AG10803 (cell line): ENCODE measurements at places on chromosomes 3 and 15.

DNA sequence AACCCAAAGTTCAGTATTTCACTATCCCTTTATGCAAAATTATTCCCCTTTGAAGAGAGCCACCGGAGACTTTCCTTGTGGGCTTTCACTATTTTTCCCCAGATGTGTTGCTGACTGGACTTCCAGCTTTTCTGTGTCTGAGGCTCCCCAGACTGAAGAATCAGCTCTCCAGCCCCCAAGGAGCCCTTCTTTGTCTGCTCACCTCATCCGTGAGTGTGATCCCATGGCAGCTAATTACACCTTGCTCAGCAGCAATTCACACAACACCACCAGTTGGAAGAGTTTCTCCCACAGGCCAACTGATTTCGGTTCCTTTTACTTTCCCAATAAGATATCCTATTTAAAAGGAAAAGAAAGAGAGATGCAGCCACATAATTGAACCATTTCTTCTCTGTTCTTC is 249.5 kb upstream of the TRIM42 start:
- no peak for DNase-seq

- peak; percentile 33 for DNase-seq
Observed at GRCh38 chr3:25652921-25653320, 11.8 kb downstream of the TOP2B start.

DNA sequence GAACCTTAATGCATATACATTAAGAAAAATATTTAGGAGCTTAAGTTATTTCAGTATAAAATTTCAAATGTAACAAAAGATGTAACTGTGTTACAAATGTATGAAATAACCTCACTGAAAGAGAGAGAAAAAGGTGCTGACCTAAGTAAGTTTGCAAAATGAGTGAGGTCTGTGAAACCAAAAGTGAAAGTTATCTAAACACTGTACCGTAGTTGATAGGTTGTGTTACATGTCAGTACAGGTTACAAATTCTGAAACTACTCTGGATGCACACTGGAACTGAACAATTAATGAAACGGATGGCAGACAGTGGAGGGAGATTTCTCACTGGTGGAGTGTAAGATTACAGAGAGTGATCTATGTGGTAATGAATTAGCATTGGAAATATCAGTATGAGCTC is 420.7 kb downstream of the ZNF385D start:
- DNase-seq = no peak

DNA sequence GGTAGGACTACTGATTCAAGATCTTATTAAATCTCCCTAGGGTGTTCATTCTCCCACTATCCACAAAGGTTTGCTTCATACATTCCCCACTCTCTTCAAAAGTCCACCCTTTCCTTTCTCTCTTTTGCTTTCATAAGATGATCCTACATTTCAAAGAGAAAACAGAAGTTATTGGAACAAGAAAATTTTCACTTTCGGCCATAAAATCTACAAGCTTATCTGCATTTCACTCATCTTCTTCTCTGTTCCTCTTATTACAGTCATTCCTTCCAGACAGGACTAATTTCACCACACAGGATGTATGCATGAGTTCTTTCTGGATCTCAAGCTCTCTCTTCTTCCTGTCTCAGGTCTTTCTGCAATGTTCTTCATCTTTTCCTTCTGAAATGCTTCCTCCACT is 238.7 kb downstream of the ISL2 start:
- no peak for DNase-seq

DNA sequence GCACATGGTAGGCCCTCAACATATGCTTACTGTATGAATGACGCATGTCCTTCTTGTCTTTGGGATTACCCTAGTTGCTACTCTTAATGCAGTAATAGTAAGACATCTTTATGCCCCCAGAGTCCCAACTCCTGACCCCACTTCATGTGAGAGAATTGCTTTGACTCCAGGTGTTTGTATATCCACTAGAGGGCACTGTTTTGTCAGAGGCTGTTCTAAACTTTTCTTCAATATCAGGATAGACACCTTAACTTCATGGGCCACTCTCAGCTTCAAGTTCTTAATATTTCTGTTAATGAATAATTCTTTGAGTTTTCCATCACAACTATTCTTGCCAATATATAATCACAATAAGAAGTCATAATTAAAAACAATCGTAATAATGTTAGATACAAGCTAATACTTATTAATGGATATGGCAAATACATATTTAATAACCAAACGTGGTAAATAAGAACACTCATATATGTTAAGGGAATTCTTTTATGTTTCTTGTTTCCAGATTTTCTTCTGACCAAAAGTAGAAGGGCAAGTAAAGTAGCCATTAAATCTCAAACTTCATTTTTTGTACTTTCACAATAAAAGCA is 337.2 kb upstream of the DNAJC19 start:
- DNase-seq = peak; percentile 9

- DNase-seq = no peak
Observed at GRCh38 chr15:42712584-42712983, 24.3 kb downstream of the CDAN1 start.

DNA sequence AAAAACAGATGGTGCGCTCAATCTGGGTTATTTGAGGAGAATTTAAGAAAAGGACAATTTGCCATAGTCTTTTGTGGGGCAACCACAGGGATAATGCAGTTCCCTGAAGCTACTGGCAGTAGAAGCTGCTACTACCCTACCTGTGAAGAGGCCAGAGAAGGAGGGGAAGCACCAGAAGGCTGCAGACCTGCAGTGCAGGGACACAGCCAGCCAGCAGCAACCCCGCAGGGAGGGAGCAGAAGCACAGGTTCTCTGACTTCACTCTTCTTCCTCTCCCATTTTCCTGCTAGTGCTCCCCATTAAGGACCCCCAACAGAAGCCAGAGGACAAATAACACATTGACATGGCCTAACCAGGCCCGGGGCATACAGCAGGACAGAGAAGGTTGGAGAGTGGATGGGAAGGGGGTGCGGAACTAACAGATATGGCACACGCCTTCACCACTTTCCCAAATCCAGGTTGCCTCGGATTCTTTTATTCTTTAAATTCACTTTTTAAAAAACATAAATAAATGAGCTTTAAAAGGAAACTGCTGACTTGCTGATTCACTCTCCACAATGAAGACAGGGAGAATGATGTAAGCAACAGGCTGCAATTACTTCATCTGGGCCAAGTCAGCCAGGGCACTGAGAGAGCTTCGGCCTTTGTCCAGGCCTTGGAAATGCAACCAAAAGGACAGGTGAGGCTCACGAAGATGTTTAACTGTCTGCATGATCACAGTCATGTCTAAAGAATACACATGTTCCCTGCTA is 30.1 kb downstream of the POPDC2 start:
- peak; percentile 67 for DNase-seq

- DNase-seq = no peak
Observed at GRCh38 chr3:16658004-16658924, 53.0 kb upstream of the DAZL start.

- DNase-seq = no peak
Observed at GRCh38 chr3:115626721-115627120, 3.4 kb downstream of the GAP43 start.

GRCh38 chr15:55546718-55547117 is 38.7 kb upstream of the DNAAF4 start:
- peak; percentile 9 for DNase-seq

GRCh38 chr3:61334783-61335182 is 83.5 kb upstream of the FHIT start:
- DNase-seq = no peak

DNA sequence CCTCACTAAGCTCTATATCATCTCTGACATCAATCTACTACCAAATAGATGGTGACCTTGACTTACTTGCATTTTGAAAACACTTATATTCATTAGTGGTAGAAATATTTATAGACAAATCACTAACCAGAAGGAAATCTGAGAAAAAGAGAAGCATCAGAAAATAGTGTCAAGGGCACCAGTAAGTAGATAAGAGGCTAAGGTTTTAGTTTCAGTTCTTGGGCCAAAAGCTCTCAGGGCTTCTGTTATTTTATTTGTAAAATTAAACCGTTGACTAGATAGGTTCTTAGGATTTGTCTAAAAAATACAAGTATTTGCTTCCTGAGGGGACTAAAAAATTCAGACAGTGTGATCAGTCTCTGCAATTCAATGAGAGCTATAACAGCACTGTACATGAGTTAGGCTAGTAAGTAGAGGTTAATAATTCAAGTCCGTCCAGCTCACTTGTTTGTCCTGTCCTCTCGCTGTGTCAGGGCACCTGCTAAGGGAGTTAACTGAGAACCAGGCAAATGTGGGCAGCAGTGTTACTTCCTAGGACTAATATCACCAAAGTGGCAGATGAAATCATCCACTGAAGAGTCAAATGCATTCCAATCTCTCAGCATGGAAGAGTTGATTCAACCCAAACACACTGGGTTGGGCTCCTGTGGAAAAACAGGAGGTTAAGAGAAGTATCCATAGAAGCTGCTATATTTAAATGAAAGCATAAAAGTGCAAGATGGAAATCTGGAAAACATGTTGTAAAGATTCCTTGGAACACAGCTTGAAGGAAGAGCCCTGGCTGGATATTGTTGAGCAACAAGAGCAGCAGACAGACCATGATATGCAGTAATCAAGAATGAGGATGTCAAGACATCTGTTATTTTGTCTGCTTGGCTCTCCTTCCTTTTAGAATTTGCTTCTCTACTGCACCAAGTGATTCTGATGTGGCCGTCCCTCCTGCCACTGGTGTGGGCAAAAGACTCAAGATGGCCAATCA is 134.9 kb upstream of the ZBTB20 start:
- peak; percentile 73 for DNase-seq

- DNase-seq = no peak
Observed at GRCh38 chr3:108976058-108976457, 22.4 kb upstream of the GUCA1C start.

DNA sequence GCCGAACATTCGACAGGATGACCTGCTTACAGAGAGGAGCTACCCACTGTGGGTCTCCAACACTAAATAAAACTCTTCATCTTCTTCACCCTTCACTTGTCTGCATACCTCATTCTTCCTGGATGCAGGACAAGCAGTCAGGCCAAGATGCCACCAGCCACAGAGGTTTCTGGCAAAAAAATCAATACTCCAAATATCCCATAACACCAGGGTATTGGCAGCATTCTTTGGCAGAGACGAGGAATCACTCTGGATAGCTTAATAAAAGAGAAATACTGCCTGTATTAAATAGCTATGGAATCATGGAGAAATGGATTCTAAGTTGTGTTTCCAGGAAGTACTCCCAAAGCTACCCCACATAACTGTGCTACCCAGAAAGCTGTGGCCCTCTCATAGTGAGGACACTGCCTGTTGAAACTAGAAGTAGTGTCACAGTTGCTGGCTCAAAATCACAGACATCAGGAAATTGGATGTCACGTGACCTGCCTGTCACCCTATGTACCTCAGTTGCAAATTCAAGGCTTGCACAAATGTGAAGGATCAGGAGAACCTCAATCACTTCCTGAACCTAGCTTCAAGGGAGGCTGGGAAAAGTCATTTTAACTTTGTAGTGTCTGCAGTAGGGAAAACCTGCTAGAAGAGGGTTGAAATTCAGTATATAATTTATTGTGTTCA is 11.0 kb upstream of the LRRC31 start:
- no peak for DNase-seq

DNA sequence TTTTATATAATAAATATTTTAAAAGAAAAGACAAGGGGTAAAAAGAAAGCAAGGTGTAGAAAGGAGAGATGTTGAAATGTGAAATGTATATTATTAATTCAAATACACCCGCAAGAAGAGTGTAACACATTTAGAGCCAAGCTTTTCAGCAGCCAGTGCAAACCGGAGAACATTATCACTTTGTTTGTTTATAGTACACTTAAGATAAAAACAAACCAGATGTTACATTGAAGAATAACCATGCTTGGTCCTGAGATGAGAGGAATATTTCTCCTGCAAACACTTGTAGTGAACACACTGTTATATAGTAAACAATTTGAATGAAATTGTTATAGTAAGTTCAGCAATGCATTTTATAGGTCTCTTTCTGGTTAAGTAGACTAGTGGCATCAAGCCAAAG is 1441.5 kb downstream of the OTOL1 start:
- no peak for DNase-seq

- DNase-seq = no peak
Observed at GRCh38 chr3:14248477-14248848, 69.8 kb downstream of the LSM3 start.

GRCh38 chr3:64023187-64023860 is at the start of gene PSMD6:
PSMD6 (minus strand) TSS chr3:64023494; CDS start chr3:64023419, 75 bp downstream.
- DNase-seq = peak; percentile 81

GRCh38 chr3:126208182-126208581 is 27.8 kb upstream of the ALDH1L1 start:
- DNase-seq = peak; percentile 5
